ENCODE measurements at places on chromosomes 4 and X. TPM values are rescaled to one million over a fixed set of nuclear protein-coding genes. Genes with fewer than 3 reads are reported as not detected.

GRCh38 chr4:106019771-106020170 lies 124.5 kb downstream of the NPNT start:
- no peak for DNase-seq
- no peaks in the 10 kb centered on the region for H3K36me3 ChIP-seq
- H3K4me1 ChIP-seq = no peaks in the 10 kb centered on the region
- H3K4me3 ChIP-seq = no peak overlapping the region

DNA sequence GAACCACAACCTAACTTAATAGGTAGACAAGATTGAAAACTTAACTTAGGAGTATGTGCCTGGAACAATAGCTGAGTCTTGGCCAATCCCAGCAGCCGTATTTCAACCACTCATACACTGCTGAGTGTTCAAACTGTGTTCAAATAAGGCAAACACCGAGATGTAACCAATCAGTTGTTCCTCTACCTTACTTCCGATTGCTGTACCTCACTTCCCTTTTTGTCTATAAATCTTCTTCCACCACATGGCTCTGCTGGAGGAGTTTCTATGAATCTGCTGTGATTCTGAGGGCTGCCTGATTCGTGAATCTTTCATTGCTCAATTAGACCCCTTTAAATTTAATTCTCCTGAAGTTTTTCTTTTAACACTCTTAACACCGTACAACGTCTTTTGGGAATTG lies 108.0 kb downstream of the ANAPC4 start:
- DNase-seq = no peak
- H3K4me1 ChIP-seq = no peaks in the 10 kb centered on the region

- peaks cover 23% of the 10 kb centered on the region for H3K36me3 ChIP-seq
- H3K4me3 ChIP-seq = no peak overlapping the region
- no peak for DNase-seq
- no peak overlapping the region for H3K27ac ChIP-seq
These were observed 30.5 kb downstream of the SMARCAD1 start for GRCh38 chr4:94238160-94238559.

Gene NEXMIF
- total RNA-seq = 0.47 TPM

Gene NDNF
- not detected for total RNA-seq

- H3K27ac ChIP-seq = no peak overlapping the region
- H3K4me1 ChIP-seq = peaks cover 8% of the 10 kb centered on the region
- H3K27me3 ChIP-seq = peaks cover 4% of the 10 kb centered on the region
These were observed 56.4 kb downstream of the SLC2A9 start for GRCh38 chr4:9964879-9965278.
